ENCODE measurements at places on chromosomes 6 and 20.

DNA sequence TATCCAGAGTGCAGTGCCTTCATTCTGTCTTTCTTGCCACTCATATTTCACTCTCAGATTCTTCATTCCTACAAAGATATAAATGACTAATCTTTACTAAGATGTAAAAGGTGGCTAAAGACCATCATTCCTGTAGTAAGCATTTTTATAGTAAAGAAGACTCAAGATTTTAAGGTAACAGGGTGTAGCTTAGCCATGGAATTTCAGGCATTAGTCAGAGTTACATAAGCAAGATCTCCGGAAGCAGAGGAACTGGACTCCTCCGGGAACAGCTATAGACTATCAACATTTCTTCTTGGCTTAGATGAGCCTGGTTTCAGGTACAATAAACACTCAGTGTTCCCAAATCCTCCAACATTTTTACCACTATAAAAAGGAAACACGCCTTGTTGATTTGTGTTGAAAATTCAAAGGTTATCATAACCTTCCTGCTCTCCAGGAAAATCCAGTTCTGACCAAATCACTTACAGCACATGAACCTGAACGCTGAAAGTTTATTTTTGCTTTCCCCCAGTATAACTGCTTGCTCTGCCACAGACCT, 23.7 kb downstream of the SERPINB1 start:
- no peaks in the 10 kb centered on the region for H3K27me3 ChIP-seq
- no peaks in the 10 kb centered on the region for H3K36me3 ChIP-seq
- DNase-seq = no peak
- H3K4me3 ChIP-seq = no peak overlapping the region
- peaks cover 14% of the 10 kb centered on the region for H3K4me1 ChIP-seq

GRCh38 chr6:132404736-132405135, 3.5 kb upstream of the MOXD1 start:
- H3K4me1 ChIP-seq = no peaks in the 10 kb centered on the region
- H3K4me3 ChIP-seq = no peak overlapping the region
- H3K27me3 ChIP-seq = no peaks in the 10 kb centered on the region
- DNase-seq = no peak
- H3K27ac ChIP-seq = no peak overlapping the region

DNA sequence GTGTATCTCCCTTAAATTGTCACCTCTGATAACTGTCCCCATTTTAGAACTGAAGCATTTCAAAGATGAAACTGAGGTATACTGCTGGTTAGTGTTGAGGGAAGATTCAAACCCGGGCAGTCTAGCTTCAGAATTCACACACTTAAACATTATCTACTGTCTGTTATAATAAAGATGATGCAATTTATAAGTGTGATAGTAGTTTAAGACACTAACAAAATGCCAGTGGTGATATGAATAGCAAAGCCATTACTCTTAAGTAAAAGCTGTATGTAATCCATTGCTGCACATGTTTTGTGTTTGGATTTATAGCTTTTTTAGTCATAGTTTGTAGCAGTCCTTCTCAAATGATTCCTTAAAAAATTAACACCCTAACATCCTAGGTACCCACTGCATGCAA, 19.8 kb downstream of the USP45 start:
- H3K27ac ChIP-seq = no peak overlapping the region
- no peaks in the 10 kb centered on the region for H3K27me3 ChIP-seq
- no peak overlapping the region for H3K4me3 ChIP-seq
- DNase-seq = no peak
- H3K4me1 ChIP-seq = peaks cover 7% of the 10 kb centered on the region

- no peak overlapping the region for H3K27ac ChIP-seq
- H3K4me1 ChIP-seq = no peaks in the 10 kb centered on the region
- no peaks in the 10 kb centered on the region for H3K36me3 ChIP-seq
- no peaks in the 10 kb centered on the region for H3K27me3 ChIP-seq
These were observed 39.6 kb downstream of the MEP1A start for GRCh38 chr6:46832816-46833215.

- no peak overlapping the region for H3K4me3 ChIP-seq
- no peaks in the 10 kb centered on the region for H3K36me3 ChIP-seq
- no peaks in the 10 kb centered on the region for H3K27me3 ChIP-seq
- peaks cover 5% of the 10 kb centered on the region for H3K4me1 ChIP-seq
- no peak for DNase-seq
These were observed 306.9 kb downstream of the LRFN2 start for GRCh38 chr6:40280231-40280630.

GRCh38 chr20:31990641-31991338, 19.4 kb upstream of the CCM2L start:
- no peak overlapping the region for H3K27ac ChIP-seq
- H3K4me1 ChIP-seq = no peaks in the 10 kb centered on the region
- DNase-seq = no peak

GRCh38 chr6:2765896-2766766, 938 bp downstream of the WRNIP1 start:
- peak overlapping the region; percentile 94 for H3K27ac ChIP-seq
- H3K4me1 ChIP-seq = peaks cover 11% of the 10 kb centered on the region
- peak overlapping the region; percentile 80 for H3K4me3 ChIP-seq
- peak; percentile 68 for DNase-seq
- H3K27me3 ChIP-seq = no peaks in the 10 kb centered on the region

GRCh38 chr6:31356216-31356945, 598 bp downstream of the HLA-B start:
- DNase-seq = peak; percentile 44
- H3K4me3 ChIP-seq = peak overlapping the region; percentile 75
- H3K27ac ChIP-seq = peak overlapping the region; percentile 76
- H3K36me3 ChIP-seq = no peaks in the 10 kb centered on the region
- no peaks in the 10 kb centered on the region for H3K27me3 ChIP-seq
- peaks cover 8% of the 10 kb centered on the region for H3K4me1 ChIP-seq

DNA sequence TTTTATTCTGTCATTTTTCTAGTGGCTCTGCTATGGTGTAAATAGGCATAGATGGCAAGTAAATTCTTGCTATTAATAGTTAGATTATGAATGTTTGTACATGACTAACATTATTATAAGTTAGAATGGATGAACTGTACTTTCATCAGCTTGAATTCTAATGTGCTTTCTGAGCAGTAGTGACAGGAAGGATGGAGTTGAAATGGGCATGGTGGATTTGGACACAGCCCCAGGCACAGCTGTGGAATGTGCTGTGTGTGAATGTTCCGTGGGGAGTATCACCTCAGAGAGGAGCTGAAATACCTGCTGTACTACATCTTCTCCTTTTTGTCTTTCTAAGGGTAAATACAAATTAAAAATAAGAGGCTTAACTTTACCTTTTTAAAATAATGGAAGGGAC, 66.8 kb downstream of the FBXO5 start:
- H3K36me3 ChIP-seq = no peaks in the 10 kb centered on the region
- no peaks in the 10 kb centered on the region for H3K4me1 ChIP-seq
- H3K27me3 ChIP-seq = no peaks in the 10 kb centered on the region
- no peak for DNase-seq

DNA sequence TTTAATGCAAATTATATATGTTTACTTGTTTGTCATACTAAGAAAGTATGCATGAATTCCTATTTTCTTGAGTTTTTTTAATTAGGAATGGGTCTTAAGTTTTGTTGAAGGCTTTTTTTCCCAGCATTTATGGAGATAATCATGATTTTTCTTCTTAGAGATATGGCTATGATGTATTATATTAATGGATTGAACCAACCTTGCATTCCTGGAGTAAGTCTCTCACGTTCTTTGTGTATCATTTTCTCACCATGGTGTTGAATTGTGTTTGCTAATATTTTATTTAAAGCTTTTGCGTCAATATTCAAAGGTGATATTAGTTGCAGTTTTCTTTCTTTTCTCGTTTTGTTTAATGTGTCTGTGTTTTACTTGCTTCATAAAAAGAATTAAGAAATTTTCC, 48.4 kb upstream of the SLC35D3 start:
- no peak for DNase-seq
- no peaks in the 10 kb centered on the region for H3K27me3 ChIP-seq
- H3K36me3 ChIP-seq = no peaks in the 10 kb centered on the region

DNA sequence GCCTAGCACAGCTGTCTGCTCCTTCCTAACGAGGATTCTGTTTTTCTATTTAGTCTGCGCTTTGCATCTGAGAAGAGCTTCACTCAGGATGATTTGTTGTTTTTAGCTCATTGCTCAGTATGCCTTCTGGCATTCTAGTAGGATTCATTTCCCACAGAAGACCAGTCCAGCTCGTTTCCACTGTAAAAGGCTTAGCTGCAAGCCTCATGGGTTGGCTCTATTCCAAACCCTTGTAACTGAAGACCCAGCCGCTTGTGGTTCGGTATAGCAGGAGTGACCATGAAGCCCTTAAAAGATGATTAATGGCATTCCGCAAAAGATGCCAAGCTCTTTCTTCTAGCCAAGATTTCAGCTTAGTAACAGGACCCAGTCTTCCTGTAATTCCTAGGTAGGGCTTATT, 7.2 kb downstream of the ADGRF1 start:
- H3K4me3 ChIP-seq = no peak overlapping the region
- no peaks in the 10 kb centered on the region for H3K27me3 ChIP-seq
- no peak for DNase-seq
- peaks cover 16% of the 10 kb centered on the region for H3K4me1 ChIP-seq
- H3K36me3 ChIP-seq = no peaks in the 10 kb centered on the region
- H3K27ac ChIP-seq = no peak overlapping the region

GRCh38 chr6:12293235-12293930, 3.2 kb downstream of the EDN1 start:
- no peaks in the 10 kb centered on the region for H3K36me3 ChIP-seq
- H3K27me3 ChIP-seq = no peaks in the 10 kb centered on the region
- DNase-seq = no peak
- peaks cover 4% of the 10 kb centered on the region for H3K4me1 ChIP-seq
- H3K27ac ChIP-seq = no peak overlapping the region

GRCh38 chr20:61922411-61922810, 143.3 kb downstream of the TAF4 start:
- no peak overlapping the region for H3K27ac ChIP-seq
- no peak overlapping the region for H3K4me3 ChIP-seq
- H3K27me3 ChIP-seq = no peaks in the 10 kb centered on the region
- no peak for DNase-seq

GRCh38 chr6:34284563-34285447, 36.0 kb upstream of the SMIM29 start:
- no peaks in the 10 kb centered on the region for H3K36me3 ChIP-seq
- no peak overlapping the region for H3K4me3 ChIP-seq
- no peaks in the 10 kb centered on the region for H3K4me1 ChIP-seq

GRCh38 chr20:58019850-58020625, 208.4 kb downstream of the ANKRD60 start:
- H3K4me1 ChIP-seq = peaks cover 28% of the 10 kb centered on the region
- DNase-seq = no peak
- H3K27ac ChIP-seq = no peak overlapping the region
- no peaks in the 10 kb centered on the region for H3K27me3 ChIP-seq
- H3K4me3 ChIP-seq = no peak overlapping the region

DNA sequence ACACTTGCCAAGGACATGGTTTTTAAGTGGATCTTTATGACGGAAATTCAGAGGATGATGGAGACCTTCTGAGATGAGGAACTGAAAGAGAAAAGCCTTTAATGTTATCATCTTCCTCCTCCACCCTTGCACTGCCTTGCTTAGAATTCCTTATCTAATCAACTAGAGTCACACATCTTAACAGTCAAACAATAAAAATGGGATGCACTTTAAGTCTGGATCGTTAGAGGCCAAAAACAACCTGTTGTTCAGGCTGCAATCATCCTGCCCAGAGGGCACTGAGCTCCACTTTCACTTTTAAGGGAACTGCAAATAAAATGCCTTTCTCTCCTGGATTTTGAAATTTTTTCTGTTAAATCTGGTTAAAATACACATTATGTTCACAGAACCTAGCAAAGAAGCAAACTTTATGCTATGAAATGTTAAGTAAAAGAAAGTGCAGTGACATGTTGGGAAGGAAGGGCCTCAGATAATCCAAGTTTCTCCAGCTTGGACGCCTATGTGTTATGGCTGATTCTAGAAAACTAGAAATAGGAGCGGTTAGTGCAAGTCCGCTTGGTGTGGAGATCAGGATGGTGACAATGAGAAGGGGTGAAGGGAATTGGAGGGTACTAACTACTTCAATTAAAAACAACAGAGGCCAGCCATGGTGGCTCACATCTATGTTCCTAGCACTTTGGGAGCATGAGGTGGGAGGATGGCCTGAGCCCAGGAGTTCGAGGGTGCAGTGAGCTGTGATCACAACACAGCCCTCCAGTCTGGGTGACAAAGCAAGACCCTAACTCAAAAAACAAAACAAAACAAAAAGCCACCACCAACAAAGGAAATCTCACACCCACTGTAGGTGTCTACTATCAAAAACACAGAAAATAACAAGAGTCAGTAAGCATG, 66.4 kb upstream of the KIF13A start:
- no peaks in the 10 kb centered on the region for H3K36me3 ChIP-seq
- H3K27me3 ChIP-seq = no peaks in the 10 kb centered on the region
- no peaks in the 10 kb centered on the region for H3K4me1 ChIP-seq
- no peak overlapping the region for H3K27ac ChIP-seq
- no peak overlapping the region for H3K4me3 ChIP-seq

GRCh38 chr6:31814677-31815024, 432 bp downstream of the HSPA1L start:
- H3K27me3 ChIP-seq = no peaks in the 10 kb centered on the region
- H3K4me3 ChIP-seq = peak overlapping the region; percentile 39
- peak; percentile 97 for DNase-seq
- H3K27ac ChIP-seq = peak overlapping the region; percentile 100

DNA sequence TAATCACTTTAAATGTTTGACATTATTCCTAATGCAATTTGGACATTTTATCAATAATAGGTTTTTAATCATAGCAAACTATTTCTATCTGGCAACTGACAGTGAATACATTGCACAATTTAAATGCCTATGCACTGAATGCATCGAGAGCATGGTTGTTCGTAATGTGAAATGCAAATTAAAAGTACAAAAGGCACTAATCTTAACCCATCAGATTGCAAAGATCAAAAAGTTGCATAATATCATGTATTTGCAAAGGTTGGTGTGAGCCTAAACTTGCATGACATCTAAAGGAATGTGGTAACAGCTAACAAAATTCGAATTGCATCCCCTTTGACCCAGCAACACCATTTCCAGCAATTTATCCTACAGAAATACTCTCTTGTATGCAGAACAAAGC, 469.9 kb upstream of the IRAK1BP1 start:
- no peak overlapping the region for H3K27ac ChIP-seq
- H3K27me3 ChIP-seq = no peaks in the 10 kb centered on the region
- no peak overlapping the region for H3K4me3 ChIP-seq
- no peaks in the 10 kb centered on the region for H3K4me1 ChIP-seq
- no peak for DNase-seq

DNA sequence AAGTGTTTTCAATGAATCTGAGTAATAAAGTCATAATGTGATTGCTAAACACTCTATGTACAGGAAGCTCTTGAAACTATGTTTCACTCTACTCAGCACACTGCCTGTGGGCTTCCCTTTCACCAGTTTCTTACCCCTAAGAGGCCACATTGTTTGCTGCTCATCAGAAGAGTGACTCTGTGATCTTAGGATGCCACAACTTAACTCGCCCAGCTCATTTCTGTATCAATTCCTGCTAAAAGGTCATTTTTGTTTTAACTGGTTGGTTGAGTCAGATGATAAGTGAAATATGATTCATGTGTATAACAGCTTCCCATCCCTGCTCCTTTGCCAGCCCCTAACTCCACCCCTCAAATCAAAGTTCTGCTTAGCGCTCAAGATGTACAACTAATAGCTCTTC, 9.8 kb upstream of the NDUFAF4 start:
- no peaks in the 10 kb centered on the region for H3K27me3 ChIP-seq
- no peaks in the 10 kb centered on the region for H3K36me3 ChIP-seq
- no peak overlapping the region for H3K27ac ChIP-seq
- H3K4me1 ChIP-seq = no peaks in the 10 kb centered on the region
- H3K4me3 ChIP-seq = no peak overlapping the region
